ENCODE measurements at places on chromosomes 1 and 21.

GRCh38 chr21:36547464-36547863 is 67.5 kb upstream of the CLDN14 start:
- no peak for DNase-seq

- no peak for DNase-seq
Observed at GRCh38 chr1:181936768-181937581, 124.5 kb downstream of the ZNF648 start.

DNA sequence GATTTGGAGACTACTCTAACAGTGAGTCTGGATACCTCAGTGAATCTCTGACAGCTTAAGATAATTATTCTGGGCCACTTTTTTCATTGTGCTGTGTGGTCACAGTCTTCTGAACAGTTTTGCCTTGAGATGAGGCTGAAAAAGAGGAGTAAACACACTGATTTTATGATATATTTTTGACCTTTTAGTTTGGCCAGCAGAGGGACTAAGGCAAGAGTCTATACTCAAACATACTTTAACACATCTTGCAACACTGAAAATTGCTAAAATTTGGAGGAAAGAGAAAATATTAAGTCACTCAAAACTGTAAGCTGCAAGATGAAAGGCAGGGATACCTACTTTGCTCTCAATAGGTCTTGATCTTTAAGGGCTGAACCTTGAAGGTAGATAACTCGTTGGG is 182.7 kb downstream of the KCNT2 start:
- DNase-seq = no peak

GRCh38 chr1:218942431-218942830 is 231.2 kb upstream of the LYPLAL1 start:
- peak; percentile 11 for DNase-seq

- DNase-seq = no peak
Observed at GRCh38 chr1:178133239-178133989, 39.5 kb downstream of the RASAL2 start.

DNA sequence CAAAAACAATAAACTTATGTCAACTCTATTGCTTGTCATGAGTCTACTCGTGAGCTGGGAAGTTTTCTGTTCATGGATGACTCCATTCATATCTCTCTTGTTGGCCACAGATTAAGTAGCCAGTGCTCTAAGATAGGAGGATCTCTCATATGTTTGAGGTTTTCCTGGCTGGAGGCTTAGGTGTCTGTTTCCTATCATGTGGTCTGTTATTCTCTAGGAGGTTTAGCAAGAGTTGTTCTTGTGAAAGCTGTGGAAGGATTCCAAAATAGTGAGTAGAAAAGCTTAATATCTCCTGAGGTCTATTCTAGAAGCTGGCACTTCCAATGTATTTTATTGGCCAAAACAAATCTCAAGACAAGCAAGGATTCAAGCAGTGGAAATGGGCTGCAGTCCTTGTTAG is 5.8 kb upstream of the KRTAP20-2 start:
- peak; percentile 22 for DNase-seq

DNA sequence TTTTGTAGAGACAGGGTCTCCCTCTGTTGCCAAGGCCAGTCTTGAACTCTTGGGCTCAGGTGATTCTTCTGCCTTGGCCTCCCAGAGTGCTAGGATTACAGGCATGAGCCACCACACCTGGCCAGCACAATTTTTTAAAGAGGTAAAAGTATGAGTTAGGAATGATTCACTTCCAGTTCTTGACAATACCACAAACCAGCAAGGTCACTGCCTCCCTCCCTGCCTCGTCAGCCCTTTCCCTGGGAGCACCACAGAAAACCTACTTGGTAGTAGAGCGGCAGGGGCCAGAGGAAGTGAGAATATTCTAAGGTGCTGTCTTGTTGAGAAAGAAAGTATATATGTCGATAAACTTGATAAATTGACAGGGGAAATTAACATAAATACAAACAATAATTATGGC is 10.8 kb upstream of the CDA start:
- no peak for DNase-seq
